ENCODE measurements at places on chromosomes 11 and 22. TPM values are rescaled to one million over a fixed set of nuclear protein-coding genes. Genes with fewer than 3 reads are reported as not detected.

DNA sequence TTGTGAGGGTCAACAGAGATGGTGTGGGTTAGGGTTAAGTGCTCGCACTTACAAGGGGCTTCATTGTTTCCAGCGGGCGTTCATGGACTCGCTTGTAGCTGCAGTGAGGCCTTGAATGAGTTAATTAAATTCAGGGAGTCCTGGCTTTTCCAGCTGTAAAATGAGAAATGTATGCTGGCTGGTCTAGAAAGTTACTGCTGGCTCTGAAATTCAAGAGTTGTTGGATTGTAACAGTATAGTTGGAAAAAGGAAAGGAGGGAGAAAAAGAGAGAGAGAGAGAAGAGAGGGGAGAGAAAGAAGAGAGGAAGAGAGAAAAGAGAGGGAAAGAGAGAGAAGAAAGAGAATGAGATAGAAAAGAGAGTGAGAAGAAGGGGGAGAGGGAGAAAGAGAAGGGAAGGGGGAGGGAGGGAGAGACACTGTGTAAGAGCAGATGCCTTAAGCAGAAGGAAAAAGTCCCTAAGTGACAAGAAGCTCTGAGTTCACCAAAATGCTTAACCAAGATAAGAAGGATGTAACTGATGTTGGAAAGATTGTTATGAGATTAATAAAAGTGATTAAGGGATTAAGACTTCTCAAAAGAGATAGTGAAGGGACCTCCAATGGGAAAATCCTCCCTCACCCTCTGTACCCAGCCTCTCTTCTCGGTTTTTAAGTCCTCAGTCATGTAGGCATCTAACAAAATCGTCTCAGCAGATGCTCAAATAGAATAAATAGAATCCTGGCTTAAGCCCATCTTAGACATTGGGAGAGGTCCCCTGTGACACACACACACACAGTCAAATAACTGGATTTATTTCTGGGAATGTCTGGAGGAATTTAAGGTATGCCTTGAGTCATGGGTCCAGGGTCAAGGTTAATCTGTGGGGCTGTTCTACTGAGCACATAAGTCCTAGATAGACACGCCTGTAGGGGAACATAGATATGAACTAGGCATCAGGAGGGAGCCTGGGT, 477.9 kb downstream of the MIAT start:
- no peak for DNase-seq

DNA sequence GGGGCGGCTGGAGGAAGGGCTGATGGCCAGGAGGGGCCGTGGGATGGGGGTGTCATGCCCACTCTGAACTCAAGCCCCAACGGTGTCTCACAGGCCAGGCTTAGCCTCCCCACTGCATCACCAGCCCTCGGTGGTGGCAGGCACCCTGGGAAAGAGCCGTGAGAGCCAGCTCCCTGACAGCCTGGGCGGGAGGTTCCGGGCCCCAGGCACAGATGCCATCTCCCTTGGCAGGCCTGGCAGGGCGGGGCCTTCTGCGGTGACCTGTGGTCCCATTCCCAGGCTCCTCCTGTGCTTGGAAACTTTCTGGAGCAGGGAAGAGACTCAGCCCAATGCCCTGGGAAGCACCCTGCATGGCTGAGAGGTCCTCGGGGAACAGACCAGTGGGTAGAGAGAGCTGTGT, 4.8 kb downstream of the PHLDA2 start:
- DNase-seq = no peak

GRCh38 chr11:72576243-72576595, 98.0 kb downstream of the PDE2A start:
- no peak for DNase-seq

GRCh38 chr11:31655483-31655882, 145.9 kb downstream of the ELP4 start:
- DNase-seq = no peak

GRCh38 chr11:19954899-19955298, 205.4 kb downstream of the DBX1 start:
- DNase-seq = no peak

GRCh38 chr11:114553642-114554041, 6.0 kb downstream of the NXPE1 start:
- no peak for DNase-seq

The MPZL2 gene
- 0.64 TPM for polyA plus RNA-seq

GRCh38 chr22:24432059-24432853, 4.9 kb downstream of the ADORA2A start:
- DNase-seq = no peak

The TCF20 gene
- polyA plus RNA-seq = 4.8 TPM

- no peak for DNase-seq
Observed at GRCh38 chr11:8777907-8778767, 95.5 kb downstream of the RPL27A start.

DNA sequence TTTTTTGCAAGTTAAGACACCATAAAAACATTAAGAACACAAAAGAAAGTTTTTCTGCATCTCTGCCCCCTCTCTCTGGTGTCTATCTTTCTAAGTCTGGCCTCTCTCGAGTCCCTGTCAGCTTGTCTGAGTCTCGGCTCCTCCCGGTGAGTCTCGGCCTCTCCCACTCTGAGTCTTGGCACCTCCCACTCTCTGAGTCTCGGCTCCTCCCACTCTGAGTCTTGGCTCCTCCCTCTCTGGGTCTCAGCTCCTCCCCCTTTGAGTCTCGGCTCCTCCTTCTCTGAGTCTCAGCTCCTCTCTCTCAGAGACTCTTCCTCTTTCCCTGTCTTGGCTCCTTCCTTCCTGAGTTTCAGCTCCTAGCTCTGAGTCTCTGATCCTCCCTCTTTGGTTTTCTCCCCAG, 72.5 kb upstream of the AMPD3 start:
- no peak for DNase-seq

GRCh38 chr11:7518811-7519562, 5.2 kb downstream of the PPFIBP2 start:
- DNase-seq = no peak

GRCh38 chr11:78612721-78613377, 38.2 kb upstream of the NARS2 start:
- DNase-seq = no peak

DNA sequence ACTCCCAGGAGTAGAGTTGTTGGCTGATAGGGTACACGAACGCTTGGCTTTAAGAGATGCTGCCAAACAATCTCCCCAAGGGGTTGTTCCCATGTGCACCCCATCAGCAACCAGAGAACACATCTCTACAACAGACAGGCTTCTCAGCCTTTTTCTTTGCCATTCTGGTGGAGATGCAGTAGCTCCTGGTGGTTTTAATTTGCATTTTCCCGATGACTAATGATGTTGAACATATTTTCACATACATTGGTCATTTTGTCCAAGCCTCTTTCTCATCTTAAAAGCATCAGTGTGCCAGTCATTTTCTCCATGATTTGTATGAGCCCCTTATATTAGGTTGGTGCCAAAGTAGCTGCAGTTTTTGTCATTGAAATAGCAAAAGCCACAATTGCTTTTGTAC, 21.8 kb downstream of the DHCR7 start:
- no peak for DNase-seq

GRCh38 chr22:22218302-22218701, 26.3 kb upstream of the VPREB1 start:
- DNase-seq = no peak

DNA sequence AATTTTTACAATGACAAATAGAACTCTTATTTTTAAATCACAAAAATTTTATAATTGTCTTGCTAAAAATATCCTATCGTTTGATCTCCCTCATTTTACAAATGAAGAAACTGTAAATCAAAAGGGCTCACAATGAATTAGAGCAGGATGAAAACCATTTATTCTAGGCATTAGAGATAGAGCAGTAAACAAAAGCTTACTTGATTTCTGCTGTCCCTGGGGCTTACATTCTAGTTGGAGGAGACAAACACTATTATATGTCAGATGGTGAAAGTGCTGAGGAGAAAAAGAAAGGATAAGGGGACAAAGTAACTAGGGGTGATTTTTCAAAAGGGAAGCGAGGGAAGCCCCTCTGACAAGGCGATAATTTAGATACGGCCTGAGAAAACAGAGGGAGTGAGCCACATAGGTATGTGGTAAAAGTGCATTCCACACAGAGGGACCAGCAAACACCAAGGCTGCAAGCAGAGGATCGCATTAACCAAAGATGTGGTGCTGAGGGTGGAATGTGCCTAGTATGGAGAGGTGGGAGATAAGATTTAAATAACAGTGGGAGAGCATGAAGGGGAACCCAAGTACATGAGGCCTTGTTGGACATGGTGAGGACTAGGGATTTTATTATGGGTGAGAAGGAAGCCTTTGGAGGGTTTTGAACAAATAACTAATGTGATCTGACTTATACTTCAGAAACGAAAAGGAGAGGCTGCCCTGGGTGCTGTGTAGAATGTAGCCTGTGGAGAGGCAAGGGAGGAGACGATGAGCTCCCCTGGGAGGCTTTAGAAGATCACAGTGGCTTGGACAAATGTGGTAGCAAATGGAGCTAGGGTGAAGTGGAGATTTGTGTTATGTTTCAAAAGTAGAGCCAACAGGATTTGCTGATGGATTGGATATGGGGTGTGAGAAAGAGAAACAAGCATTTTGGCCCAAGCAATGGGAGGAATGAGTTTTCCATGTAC, 62.1 kb downstream of the PDHX start:
- DNase-seq = no peak

The KDM4D gene
- polyA plus RNA-seq = 0.21 TPM

The CTSD gene
- 122 TPM for polyA plus RNA-seq

DNA sequence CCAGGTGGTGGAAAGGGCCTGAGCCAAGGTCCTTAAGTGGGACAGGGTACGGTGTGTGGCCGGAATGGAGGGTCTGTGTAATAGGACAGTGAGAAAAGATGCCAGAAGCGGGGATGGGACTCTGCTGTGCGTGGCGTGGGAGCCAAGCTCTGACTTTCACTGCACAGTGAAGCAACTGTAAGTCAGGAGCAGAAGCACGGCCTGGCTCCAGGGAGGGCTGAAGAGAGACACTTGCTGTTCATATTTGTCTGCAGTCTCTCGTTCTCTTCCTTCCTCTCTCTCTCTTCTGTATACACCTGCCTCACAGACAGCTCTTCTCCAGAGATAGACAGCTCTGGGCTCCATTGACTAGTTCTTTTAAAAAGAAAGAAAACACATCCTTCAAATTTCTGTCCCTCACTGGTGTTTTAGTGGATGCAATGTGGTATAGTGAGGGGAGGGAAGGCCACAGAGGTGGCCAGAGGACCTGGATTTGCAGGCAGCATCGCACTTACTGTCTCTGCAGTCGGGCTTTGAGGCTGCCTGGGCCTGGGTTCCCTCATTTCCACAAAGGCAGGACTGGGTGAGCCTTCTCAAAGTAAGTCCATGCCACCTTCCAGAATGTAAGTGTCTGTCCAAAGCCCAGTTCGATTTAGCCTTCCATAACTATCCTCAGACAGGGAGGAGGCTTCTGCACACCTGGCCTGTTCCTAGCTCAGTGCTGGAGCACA, 2.1 kb downstream of the IL17RA start:
- DNase-seq = peak; percentile 35

DNA sequence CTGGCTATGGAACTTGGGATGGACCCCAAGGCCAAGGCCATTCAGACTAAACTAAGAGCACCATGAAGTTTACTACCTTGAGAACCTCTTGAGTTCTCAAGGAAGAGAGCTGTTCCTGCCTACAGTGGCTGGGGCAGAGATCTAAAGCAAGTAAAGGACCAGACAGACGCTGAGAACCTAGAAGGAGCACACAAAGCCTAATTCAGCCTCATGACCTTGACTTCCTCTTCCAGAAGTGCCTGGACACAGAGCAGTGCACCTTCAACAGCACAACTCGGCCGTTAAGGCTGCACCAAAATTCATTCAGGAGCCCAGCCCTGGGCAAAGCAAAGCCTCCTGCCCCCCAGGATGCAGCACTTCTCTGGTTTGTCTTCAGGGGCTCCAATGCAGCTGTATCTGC, 82.9 kb upstream of the AKIP1 start:
- DNase-seq = no peak

DNA sequence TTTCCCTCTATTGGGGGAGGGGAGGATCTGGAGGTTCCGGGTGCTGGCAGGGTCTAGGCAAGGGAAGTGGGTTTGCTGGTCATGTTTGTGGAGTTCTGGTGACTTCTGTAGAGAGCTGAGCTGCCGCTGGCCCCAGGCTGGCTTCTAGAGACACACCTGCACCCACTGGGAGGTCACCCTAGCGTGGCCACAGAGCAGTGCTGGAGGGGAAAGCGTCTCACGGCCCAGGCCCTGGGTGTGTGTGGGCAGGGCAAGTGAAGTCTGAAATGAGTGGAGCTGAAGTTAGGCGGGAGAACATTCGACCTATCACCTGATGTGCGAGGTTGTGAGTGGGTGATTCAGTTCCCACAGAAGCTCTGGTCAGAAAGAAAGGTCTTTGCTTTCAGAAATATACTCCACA, 27.9 kb downstream of the SMIM38 start:
- no peak for DNase-seq

The SCGB1D2 gene
- not detected for polyA plus RNA-seq

- no peak for DNase-seq
Observed at GRCh38 chr11:936199-936598, 10.5 kb downstream of the AP2A2 start.

GRCh38 chr11:119298726-119299125, 18.2 kb downstream of the MCAM start:
- no peak for DNase-seq

The IL18 gene
- not detected for polyA plus RNA-seq

The OR5L2 gene
- not detected for polyA plus RNA-seq

DNA sequence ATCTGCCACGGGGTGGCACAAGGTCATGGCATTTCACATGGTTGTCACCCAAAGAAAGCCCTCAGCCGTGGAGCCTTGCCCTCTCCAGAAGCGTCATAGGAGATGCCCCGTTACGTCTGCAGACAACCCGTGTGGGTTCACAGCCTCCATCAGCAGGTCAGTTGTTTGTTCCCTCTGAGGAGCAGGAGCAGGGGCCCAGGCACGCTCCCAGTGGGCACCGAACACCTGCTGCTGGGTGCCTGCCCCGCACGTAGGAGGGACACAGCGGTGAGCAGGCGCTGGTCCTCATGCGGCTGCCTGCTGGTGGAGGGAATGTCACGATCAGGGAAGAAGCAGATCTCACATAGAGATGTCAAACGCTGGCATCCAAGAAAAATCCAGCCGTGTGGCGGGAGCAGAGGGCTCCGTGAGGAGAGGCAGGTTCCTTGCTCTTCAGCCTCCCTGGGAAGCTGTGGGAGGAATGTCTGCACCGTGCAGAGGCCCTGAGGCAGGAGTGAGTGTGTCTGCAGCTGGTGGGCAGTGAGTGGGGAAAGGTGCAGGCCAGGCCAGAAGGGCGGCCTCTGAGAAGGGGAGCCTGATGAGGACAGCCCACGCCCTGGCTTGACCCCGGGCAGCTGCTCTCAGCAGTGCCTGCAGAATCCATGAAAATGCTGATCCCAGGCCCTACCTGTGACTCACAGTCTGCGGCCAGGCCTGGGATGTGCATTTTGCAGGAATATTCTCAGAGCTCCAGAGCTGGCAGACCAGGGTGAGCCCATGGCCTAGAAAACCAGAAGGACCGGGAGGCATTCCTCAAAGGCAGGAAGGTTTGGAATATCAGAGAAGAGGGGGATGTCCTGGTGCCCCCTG, 36.4 kb upstream of the TH start:
- no peak for DNase-seq

The FIBIN gene
- polyA plus RNA-seq = not detected

GRCh38 chr11:125072218-125072960, 9.3 kb downstream of the SLC37A2 start:
- DNase-seq = no peak

The DEUP1 gene
- not detected for polyA plus RNA-seq

GRCh38 chr22:27094633-27095308, 437.4 kb downstream of the MIAT start:
- DNase-seq = no peak

The ARHGAP32 gene
- polyA plus RNA-seq = 1.4 TPM

The CLTCL1 gene
- not detected for polyA plus RNA-seq

The UBQLN3 gene
- polyA plus RNA-seq = not detected

- no peak for DNase-seq
Observed at GRCh38 chr11:29336727-29337575, 679.9 kb downstream of the KCNA4 start.

The OR51B6 gene
- polyA plus RNA-seq = not detected

- no peak for DNase-seq
Observed at GRCh38 chr22:45978275-45978713, 1.3 kb upstream of the WNT7B start.

All from CD4-positive, alpha-beta memory T cell (primary cell).